GM12864 (cell line): ENCODE measurements at places on chromosomes 3 and 15.

DNA sequence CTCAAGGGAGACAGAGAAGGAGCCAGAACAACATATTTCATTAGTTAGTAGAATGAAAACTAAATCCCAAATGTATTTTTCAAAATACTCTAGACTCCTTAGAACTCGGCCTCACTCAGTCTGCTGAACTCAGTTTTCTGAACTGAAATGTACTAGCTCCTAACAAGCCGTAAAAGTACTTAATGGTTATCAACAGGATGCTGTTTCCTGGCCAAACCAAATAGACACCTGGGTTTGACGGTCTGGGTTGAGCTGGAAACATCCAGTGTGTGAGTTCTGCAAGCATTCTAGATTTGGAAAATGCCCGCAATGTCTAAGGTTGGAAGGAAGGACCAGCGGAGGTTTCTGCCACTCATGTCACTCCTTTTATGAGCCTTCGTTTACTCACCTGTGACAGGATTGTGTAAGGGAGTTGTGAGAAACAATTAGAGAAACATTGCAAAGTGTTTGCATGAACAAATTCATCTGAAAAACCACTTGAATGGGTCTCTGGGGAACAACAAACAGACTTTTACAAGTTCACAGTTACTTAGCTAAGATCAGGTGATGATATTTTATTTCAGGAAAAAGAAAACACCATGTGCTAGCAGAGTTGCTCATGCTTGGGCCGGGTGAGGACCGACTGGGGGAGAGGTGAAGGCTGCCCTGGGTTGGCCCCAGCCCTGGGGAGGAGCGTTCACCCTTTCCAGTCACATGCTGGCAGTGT is 151.0 kb downstream of the ALDH1A2 start:
- no peak for DNase-seq

- no peak for DNase-seq
Measured at GRCh38 chr3:86147119-86147518, 843.8 kb downstream of the VGLL3 start.

DNA sequence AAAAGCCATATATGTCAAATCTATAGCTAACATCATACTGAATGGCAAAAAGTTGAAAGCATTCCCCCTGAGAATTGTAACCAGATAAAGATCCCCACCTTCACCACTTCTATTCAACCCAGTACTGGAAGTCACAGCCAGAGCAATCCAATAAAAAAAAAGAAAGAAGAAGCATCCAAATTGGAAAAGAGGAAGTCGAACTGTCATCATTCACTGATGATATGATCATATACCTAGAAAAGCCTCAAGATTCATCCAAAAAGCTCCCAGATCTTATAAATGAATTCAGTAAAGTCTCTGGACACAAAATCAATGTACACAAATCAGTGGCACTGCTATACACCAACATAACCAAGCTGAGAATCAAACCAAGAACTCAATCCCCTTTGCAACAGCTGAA is 97.4 kb downstream of the CBLB start:
- DNase-seq: no peak

DNA sequence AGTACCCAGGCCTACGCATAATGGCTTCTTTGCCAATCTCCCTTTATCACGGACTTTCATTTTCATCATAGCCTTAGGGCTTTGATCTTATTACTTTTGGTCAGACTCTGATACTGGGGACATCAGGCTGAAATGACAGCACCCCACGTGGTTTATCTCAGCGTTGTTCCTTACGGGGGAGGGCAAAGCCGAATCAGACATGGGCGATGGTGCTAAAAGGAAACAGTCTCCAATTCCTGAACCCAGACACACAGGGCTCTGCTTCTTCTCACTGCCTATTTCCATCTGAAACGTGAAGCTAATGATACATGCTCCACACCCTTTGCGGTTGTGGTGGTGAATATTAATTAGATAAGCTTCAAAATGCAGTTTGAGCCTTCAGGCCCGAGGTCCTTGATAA is 59.4 kb upstream of the CD47 start:
- no peak for DNase-seq
